Activated T-cell treated with anti-CD3 and anti-CD28 coated beads, Interleukin-2, amount 50 U/mL, for 72 hours (primary cell): ENCODE measurements at places on chromosomes 1 and 21. TPM values are rescaled to one million over a fixed set of nuclear protein-coding genes. Genes with fewer than 3 reads are reported as not detected.

The GJA5 gene
- total RNA-seq: not detected

The DYRK1A gene
- 85.0 TPM for total RNA-seq

The CNTN2 gene
- not detected for total RNA-seq

The OVAAL gene
- total RNA-seq: not detected

The WNT2B gene
- total RNA-seq: 0.29 TPM

The BCAN gene
- not detected for total RNA-seq

The ZYG11A gene
- 0.35 TPM for total RNA-seq

The RIMKLA gene
- total RNA-seq: 0.79 TPM

The SH2D2A gene
- total RNA-seq: 221 TPM

The PUM1 gene
- 100 TPM for total RNA-seq

The PCBP3 gene
- 20.2 TPM for total RNA-seq

The TTC39A gene
- total RNA-seq: 0.77 TPM
